ENCODE measurements at places on chromosomes 5 and 9. TPM values are rescaled to one million over a fixed set of nuclear protein-coding genes. Genes with fewer than 3 reads are reported as not detected.

Gene PCDHB9
- total RNA-seq: 7.4 TPM

DNA sequence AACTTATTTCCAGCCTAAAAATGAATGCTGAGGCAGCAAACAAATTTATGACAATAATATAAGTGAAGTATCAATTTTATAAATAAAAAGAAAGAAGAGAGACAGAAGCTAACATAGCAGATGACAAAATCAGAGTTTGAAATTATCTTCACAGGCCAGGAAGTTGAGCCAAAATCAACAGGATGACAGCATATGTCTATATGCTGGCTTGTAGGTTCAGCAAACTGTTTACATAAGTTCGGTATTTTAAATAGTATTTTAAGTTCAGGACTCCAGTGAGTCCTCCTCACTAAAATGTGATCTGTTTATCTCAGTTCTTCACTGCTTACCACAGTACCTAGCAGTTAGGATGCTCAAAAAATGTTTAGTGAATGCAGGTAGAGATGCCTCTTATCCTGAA is 359.6 kb upstream of the SMC2 start:
- no peak for DNase-seq

GRCh38 chr9:87840134-87840533 is 42.5 kb upstream of the SPATA31E1 start:
- no peak for DNase-seq

DNA sequence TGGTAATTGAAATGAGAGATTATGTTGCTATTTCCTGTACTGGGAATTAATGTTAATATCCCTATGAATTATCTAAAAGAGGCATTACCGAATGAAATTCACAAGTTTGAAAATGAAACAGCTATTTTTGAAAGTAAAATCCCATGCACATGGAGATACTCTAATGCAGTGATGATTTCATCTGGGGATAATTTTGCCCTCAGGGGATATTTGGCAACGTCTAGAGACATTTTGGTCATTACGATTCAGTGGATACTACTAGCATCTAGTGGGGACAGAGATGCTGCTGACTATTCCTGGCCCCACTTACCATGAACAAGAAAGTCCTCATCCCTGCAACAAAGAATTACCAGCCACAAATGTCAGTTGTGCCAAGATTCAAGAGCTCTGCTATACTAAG is 500.9 kb downstream of the EFNA5 start:
- no peak for DNase-seq

GRCh38 chr5:73183481-73183891 is 10.5 kb downstream of the TMEM174 start:
- DNase-seq: no peak

- no peak for DNase-seq
Measured at GRCh38 chr5:3381206-3381825, 214.3 kb upstream of the IRX1 start.
